Stimulated activated CD8-positive, alpha-beta memory T cell treated with anti-CD3 and anti-CD28 coated beads, Interleukin-15, amount 100 ng/mL, for 4 hours (primary cell): ENCODE measurements at places on chromosomes 2 and 18.

DNA sequence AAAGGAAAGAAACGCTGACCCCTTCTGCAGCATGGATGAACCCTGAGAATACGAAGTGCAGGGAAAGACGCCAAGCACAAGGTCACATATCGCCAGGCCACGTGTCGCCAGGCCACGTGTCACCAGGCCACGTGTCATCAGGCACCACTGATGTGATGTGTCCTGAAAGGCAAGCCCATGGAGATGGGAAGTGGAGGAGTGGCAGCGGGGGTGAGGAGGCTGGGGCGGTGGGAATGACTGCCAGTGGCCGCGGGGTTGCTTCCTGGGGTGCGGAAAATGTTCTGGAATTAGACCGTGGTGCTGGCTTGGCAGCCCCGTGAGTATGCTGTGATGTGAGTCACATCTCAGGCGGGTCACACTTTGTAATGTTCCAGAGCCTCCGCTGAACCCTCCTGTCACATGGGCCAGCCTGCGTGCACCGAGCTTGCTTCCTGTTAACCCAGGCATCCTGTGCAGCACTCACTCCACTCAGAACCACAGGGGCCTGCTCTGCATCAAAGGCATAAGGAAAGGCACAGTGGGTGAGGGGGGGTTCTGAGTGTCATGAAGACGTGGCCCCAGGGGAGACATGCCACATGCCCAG is 39.0 kb downstream of the SLC66A2 start:
- DNase-seq, result peak; percentile 22

DNA sequence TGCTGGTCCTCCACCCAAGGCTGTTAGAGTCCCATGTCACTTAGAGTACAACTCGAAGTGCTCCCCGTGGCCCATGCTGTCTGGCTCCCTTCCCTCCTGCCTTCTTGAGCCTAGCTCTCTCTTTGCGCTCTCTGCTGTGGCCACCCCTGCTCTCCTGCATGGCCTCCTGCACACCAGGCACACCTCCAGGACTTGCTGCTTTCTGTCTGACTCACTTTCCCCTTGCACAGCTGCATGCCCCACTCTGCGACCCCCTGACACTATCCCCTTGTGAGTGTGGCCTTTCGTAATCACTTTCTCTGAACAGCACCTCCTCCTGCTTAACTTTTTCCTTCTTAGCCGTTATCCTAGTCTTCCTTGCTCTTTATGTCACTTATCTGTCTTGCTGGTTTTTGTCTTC is 343.6 kb downstream of the TGIF1 start:
- DNase-seq, result no peak

- no peak for DNase-seq
Measured at GRCh38 chr2:214138779-214139178, 272.1 kb upstream of the VWC2L start.

GRCh38 chr2:172427990-172428831 is 825 bp downstream of the ITGA6 start:
- DNase-seq, result peak; percentile 32

- DNase-seq, result no peak
Measured at GRCh38 chr2:123916531-123916930, 108.6 kb upstream of the CNTNAP5 start.

- DNase-seq, result no peak
Measured at GRCh38 chr2:182980115-182980514, 58.1 kb downstream of the NCKAP1 start.
